ENCODE measurements at places on chromosomes 6 and 20.

DNA sequence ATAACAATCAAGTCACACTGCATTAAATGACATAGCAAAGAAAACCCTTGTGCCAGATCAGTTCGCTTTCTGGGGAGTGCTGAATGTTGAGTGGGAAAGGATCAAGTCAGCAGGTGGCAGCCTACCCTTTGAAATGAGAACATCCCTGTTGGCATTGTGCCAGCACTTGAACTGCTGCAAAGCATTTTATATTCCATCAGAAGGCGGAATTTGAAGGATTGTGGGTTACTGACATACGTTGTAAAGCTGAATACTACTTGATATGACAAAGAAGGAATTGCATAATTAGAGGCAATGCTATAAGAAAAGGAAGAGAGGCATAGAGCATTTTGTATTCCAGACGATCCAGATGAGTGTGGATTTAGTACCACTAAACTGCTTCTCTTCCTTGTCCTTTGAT lies 26.5 kb downstream of the BCKDHB start:
- DNase-seq = no peak

- DNase-seq = no peak
These were observed 478.7 kb downstream of the HTR1B start for GRCh38 chr6:76984572-76984971.

DNA sequence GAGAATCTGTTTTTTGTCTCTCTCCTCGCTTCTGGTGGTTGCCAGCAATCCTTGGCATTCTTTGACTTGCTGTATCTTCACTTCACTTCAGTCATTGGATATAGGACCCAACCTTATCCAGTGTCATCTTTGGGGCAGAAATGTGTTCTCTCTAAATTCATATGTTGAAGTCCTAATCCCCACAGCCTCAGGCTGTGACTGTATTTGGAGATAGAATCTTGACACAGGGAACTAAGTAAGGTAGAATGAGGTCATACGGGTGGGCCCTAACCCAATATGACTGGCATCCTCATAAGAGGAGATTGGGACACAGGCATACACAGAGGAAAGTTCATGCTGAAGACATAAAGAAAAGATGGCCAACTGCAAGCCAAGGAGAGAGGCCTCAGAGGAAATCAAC lies 51.9 kb upstream of the TPD52L1 start:
- DNase-seq = no peak

GRCh38 chr6:111254004-111254778 lies 166.9 kb downstream of the SLC16A10 start:
- no peak for DNase-seq

- DNase-seq = peak; percentile 37
These were observed 141.5 kb downstream of the GMDS start for GRCh38 chr6:2103765-2104523.

GRCh38 chr20:59204165-59204894 lies 40.7 kb downstream of the ZNF831 start:
- DNase-seq = no peak

GRCh38 chr6:45607798-45608197 lies 230.1 kb upstream of the SUPT3H start:
- DNase-seq = no peak

- DNase-seq = no peak
These were observed 775 bp downstream of the MTFR2 start for GRCh38 chr6:136249336-136249735.
